ENCODE measurements at places on chromosomes 13 and 19. TPM values are rescaled to one million over a fixed set of nuclear protein-coding genes. Genes with fewer than 3 reads are reported as not detected.

Gene C19orf67
- not detected for total RNA-seq

DNA sequence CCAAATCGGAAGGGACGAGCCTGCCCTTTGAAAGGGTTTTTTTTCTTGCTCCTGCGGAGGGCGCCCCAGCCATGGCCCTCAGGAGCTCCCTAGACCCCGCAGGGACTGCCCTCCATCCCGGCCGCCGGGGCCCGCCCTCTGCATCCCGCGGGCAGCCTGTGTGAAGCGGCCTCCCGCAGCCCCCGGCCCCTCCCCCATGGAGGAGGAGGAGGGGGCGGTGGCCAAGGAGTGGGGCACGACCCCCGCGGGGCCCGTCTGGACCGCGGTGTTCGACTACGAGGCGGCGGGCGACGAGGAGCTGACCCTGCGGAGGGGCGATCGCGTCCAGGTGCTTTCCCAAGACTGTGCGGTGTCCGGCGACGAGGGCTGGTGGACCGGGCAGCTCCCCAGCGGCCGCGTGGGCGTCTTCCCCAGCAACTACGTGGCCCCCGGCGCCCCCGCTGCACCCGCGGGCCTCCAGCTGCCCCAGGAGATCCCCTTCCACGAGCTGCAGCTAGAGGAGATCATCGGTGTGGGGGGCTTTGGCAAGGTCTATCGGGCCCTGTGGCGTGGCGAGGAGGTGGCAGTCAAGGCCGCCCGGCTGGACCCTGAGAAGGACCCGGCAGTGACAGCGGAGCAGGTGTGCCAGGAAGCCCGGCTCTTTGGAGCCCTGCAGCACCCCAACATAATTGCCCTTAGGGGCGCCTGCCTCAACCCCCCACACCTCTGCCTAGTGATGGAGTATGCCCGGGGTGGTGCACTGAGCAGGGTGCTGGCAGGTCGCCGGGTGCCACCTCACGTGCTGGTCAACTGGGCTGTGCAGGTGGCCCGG lies 815 bp downstream of the MAP3K10 start:
- no peak for DNase-seq

DNA sequence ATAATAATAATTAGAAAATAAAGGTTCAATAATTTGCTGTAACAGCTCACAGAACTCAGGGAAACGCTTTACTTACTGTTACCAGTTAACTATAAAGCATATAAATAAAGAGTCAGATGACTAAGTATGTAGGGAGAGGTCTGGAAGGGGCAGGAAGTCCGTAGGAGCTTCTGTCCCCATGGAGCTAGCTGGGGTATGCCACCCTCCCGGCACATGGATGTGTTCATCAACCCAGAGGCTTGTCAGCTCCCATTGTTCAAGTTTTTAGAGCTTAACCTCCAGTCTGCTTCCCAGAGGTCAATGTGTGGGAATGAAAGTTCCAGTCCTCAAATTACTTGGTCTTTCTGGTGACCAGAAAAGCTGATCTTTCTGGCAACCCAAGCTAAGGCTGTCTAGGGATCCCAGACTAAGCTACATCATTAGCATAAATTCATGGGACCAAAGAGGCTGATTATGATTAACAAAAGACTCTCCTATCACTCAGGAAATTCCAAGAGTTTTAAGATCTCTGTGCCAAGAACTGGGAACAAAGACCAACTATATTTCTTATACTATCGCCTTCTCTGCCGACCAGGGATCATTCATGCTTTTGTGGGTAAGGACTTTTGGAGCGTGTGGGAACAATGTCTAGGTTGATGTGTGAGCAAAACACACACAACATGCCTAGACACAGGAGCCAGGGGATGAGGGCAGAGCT lies 31.7 kb upstream of the ZNF507 start:
- no peak for DNase-seq

Gene MYH14
- total RNA-seq, result 70.5 TPM

DNA sequence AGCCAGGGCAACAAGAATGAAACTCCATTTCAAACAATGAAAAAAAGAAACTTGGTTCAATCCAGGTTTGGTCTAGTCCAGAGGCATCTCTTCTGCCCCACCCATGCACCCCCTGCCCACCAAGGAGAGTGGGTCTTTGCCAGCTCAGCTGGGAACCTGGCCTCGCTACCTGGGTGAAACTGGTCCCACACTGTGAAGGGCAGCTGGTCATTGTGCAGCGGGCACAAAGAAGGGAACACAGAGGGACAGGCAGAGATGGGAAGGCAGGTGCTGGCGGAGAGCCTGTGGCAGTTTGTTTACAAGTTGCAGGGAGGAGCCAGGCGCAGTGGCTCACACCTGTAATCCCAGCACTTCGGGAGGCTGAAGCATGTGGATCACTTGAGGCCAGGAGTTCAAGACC lies 50.2 kb downstream of the CPAMD8 start:
- no peak for DNase-seq

- no peak for DNase-seq
Observed at GRCh38 chr13:110228936-110229904, 77.7 kb downstream of the COL4A1 start.

- DNase-seq, result no peak
Observed at GRCh38 chr13:106352850-106353249, 182.6 kb downstream of the EFNB2 start.

DNA sequence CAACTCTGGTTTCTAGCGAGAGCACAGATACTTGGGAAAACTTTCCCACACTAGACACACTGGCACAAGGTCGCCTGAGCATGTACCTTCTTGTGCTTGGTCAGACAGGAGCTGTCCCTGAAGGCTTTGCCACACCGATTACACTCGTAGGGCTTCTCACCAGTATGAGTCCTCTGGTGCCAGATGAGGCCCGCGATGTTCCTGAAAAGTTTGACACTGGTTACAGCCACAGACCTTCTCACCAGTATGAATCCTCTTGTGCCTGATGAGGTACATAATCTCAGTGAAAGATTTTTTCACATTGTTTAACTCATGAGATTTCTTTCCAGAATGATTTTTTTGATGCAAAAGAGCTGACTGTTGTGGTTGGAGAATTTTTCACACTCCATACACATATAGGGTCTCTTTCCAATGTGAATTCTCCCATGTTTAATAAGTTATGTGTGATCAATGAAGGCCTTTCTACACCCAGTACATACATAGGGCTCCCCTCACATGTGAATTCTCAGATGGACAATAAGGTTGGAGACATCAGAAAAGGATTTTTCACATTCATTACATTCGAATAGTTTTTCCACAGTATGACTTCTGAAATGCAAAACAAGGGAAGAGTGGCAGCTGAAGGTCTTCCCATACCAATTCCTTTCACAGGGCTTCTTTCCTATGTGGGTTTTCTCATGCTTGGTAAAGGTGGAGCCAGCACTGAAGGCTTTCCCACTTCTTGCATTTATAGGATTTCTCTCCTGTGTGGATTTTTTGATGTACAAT lies 9.9 kb upstream of the ZSCAN18 start:
- no peak for DNase-seq

GRCh38 chr13:94268661-94269060 lies 210.8 kb downstream of the DCT start:
- DNase-seq, result no peak

Gene SLC1A6
- not detected for total RNA-seq

Gene ZNF850
- total RNA-seq, result 0.88 TPM

Gene TBXA2R
- 4.4 TPM for total RNA-seq

DNA sequence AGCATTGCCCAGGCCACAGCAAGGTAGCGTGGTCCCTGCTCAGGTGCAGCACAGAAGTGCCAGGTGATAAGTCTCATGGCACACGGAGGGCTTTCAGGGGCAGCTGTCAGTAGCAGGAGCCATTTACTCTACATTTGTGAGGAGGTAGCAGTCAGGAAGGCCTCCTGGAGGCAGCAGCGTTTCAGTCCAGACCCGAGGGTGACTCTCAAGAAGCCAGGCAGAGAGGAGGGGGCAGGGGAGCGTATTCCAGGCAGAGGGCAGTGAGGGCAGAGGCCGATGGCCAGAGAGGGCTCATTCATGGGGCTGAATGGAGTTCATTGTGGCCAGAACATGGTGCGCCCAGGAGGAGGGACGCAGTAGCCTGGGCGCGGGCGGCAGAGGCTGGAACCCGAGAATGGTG lies 8.9 kb downstream of the PIAS4 start:
- peak; percentile 49 for DNase-seq

DNA sequence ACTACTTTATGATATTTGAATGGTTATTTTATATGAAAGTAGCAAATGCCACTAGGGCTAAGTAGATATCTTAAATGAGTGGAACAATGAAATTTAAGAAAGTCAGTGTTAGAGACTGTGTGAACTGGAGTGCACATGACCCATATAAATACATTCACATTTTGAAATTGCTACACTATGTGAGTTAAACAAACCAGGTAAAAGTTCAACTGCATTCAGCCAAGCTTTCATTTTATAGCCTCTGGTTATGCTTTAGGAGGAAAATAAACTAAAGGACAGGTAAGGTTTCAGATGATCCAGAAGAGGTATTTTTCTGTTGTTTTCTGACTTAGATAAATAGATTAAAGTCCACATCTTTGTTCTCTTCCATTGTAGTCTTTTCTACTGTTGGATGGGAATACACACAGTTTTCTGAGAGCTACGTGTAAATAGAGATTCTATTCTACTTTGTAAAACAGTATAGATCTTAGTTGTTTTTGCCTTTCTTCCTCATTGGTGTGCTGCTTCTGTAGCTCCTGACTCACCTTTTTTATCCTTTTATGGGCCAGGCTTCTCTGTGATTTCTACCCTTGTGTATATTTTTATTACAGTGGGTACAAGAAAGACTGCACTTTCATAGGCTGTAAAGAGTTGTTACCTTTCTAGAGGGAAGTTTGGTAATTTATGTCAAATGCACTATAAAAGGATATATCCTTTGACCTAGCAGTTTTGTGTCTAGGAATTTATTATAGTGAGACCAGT lies 54.6 kb upstream of the KCTD4 start:
- no peak for DNase-seq

GRCh38 chr13:25037057-25037813 lies 58.7 kb upstream of the PABPC3 start:
- no peak for DNase-seq

Measured in left lobe of liver (tissue), 2 donors.